ENCODE measurements at places on chromosomes 4 and X. TPM values are rescaled to one million over a fixed set of nuclear protein-coding genes. Genes with fewer than 3 reads are reported as not detected.

LRP2BP gene
- total RNA-seq: 1.5 TPM

PCDH19 gene
- total RNA-seq: 0.54 TPM

SYTL5 gene
- 4.5 TPM for total RNA-seq

GRCh38 chrX:56319165-56319564 is 87.0 kb downstream of the KLF8 start:
- DNase-seq: no peak

- no peak for DNase-seq
These were observed 1.1 kb upstream of the SLC10A7 start for GRCh38 chr4:146522869-146523205.

DNA sequence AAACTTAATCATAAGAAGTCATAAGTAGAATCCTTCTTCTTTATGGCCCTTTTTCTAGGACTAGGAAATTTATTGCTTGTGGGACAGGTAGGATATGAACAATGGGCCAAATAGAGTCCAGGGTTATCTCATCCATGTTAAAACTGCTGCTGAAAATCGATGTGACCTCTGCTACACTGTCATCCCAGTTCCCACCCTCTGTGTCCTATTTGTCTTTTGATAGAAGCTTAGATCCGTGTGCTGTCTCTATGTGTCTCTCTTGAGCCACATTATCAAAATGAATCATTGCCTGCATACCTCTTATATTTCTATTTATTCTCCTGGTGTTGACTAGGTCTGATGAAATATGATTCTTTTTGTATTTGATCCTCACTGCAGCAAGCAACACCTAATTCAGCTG is 661.4 kb downstream of the DACH2 start:
- DNase-seq: no peak

GRCh38 chr4:114100288-114101031 is 121.0 kb upstream of the ARSJ start:
- DNase-seq: no peak

GRCh38 chr4:139564502-139564901 is 8.5 kb upstream of the SETD7 start:
- DNase-seq: no peak

GRCh38 chrX:84737471-84737871 is 235.2 kb upstream of the HDX start:
- no peak for DNase-seq

DNA sequence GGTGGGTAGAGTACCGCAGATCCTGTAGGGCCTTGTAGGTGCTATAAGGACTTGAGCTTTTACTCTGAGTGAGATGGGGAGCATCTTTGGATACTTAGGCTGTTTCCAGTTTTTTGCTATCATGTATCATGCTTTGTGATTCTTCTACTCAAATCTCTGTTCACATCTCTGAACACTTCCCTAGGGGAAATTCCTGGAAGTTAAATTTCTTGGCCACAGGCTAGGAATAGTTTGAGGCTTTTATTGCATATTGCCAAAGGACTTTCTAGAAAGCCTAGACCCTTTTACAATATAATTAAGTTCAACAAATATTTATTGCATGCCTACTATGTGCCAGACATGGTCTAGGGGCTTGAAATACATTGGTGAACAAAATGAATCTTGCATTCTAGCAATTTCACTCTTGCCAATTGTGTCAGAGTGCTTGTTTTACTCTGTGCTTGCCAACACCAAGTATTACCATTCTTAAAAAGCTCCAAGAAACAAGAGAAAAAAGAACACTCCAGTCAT is 4.1 kb upstream of the PGRMC1 start:
- no peak for DNase-seq

DNA sequence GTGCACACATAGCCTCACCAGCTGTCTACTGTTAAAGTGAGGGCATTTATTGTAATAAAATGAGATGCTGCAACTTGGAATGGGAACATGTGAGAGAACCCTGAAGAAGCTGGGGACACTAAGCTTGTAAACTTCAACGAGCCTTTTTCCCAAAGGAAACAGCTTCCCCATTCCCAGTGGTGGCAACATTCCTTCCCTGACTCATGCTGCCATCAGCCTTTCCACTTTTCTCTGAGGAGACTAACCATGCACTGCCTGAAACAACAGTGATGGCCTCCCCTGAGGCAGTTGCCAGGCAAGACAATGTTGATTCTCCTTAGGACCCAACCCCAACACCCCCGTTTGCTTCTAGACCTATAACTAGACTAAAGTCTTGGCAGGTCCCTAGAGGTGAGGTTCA is 928.3 kb downstream of the GLUD2 start:
- DNase-seq: no peak

GRCh38 chr4:78058591-78059523 is 1.7 kb downstream of the FRAS1 start:
- DNase-seq: no peak

DNA sequence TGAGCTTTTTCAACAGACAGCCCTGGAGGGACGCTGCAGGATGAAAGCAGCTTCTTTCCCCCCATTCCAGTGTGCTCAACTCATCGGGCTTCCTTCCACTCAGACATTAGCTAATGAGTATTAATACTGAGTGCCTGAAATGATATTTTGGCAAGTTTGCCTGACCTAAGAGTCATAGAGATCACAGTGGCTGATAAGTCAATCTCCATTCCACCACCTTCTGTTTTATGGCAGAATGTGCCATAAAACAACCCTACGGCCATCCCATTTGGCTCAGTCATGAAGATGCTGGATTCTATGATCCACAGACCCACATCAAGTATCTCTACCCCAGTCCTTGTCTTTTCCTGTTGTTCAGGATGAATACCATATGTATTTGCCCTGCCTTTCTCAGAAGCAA is 48.3 kb upstream of the MAB21L2 start:
- DNase-seq: no peak

Measured in cardiac septum (tissue), 1 donor.